Stimulated activated CD4-positive, alpha-beta T cell treated with anti-CD3 and anti-CD28 coated beads, TNF-alpha, amount 100 ng/mL, for 48 hours (primary cell): ENCODE measurements at places on chromosomes 11 and 22.
A peak's percentile ranks its signal among the peaks of the same experiment; 100 is the strongest.

- DNase-seq: no peak
Observed at GRCh38 chr11:491358-491757, 15.7 kb downstream of the RNH1 start.

- DNase-seq: no peak
Observed at GRCh38 chr22:50186181-50186714, 535 bp downstream of the TRABD start.

DNA sequence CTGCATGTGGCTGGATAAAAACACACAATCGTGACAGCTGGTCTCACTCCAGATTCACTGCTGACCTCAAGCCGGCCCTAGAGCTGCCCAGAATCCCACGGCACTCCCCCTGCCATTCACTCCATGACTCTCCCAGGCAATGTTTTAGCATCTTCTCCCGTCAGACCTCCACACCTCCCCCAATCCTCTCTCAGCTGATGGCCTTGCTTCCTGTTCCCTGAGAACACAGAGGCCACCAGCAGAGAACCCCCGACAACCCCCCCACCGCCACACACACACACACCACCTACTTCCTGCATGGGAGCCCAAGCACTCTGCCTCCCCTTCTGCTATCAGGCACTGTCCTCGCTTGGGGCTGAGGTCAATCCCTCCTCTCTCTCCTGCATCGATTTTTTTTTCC lies 9.3 kb downstream of the TNKS1BP1 start:
- no peak for DNase-seq

DNA sequence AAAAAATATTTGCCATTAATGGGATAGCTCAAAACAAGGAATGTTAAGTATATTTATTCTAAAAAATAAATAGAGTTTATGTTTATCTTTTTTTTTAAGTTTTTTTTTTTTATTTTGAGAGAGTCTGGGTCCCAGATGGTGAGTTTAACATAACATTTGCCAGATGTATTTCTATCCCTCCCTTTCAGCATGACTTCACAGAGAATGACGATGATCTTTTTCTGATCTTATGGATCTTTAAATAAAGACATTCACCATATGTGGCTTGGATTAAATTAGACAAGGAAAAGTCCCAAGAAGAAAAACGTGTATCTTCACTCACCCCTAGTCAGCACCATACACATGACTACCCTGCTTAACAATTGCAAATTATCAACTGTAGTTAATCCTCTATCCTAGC lies 839.8 kb upstream of the CNTN5 start:
- DNase-seq: no peak

GRCh38 chr22:48072777-48073176 lies 1310.3 kb downstream of the TBC1D22A start:
- no peak for DNase-seq

GRCh38 chr11:6650104-6650503 lies 5.5 kb downstream of the DCHS1 start:
- DNase-seq: no peak

GRCh38 chr11:84800755-84801346 lies 826.3 kb downstream of the DLG2 start:
- no peak for DNase-seq

DNA sequence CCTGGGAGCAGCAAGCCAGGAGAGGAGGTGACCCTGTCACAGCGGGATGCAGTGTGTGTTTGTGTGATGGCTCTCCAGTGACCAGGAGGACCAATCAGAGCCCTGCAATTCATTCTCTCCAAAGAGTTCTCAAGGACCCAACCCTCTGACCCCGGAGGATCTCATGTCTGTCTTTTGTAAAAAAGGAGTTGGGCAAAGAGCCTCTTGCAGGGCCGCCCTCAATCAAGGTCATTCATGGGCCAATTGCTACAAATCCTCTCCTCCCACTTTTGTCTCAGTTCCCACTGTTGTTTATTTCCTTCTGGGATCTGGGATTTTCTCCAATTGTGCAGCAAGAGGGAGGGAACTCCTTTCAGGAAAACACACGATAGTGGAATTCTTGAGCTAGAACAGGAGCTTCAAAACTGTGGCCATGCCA lies 4.0 kb downstream of the TECTA start:
- no peak for DNase-seq

DNA sequence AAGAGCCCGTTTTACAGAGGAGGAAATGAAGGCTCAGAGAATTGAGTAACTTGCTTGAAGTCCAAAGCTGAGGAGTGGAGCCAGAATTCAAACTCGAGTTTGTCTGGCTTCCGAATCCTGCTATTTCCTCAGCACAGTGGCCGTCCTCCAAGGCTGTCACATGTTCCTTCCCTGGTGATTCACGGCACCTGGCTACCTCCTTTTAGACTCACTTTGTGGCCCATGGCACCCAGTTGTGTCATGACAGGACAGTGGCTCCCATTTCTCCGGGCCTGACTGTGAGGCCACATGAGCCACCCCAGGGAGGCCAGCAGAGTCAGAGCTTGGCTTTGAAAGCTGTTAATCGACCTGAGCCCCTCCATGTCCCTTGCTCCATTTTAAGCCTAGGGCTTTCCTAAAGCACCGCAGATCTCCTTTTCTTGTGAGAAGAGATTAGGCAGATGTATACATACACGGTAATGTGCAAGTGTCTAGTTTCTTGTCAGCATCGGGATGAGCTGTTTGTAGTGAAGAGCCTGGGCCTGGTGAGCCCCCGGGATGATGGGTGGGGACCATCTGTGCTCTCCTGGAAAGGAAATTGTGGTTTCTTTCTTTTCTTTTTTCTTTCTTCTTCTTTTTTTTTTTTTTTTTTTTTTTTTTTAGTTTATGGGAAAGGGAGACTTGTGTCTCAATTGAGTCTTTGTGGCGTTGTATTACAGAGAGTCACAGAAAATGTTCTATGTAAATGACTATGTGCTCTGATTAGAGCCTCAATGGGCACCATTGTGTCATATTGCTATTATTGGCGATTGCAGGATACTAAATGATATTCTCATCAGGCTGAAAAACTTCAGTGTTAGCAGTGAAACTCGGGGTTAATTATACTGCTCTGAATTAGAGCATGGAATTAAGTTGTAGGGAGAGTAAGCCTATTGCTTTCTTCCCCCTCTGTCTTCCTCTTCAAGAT lies 54.8 kb downstream of the PTPRJ start:
- no peak for DNase-seq

DNA sequence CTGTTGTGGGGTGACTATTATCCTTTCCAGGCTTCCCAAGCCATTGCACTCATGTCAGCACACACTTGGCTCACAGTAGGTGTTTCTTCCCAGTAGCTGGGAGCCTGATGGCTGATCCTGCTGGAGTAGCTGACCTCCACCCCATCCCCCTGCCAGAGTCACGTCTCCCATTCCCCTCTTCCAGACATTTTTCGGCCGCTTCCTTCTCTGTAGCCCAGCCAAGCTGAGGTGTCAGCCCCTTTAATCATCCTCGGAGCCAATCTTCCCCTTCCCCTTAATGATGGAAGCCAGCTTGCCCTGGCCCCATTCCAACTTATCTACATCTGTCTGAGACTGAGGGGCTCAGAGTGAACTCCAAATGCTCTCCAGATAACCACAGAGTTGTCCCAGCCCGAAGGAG lies 550.7 kb downstream of the MN1 start:
- no peak for DNase-seq

DNA sequence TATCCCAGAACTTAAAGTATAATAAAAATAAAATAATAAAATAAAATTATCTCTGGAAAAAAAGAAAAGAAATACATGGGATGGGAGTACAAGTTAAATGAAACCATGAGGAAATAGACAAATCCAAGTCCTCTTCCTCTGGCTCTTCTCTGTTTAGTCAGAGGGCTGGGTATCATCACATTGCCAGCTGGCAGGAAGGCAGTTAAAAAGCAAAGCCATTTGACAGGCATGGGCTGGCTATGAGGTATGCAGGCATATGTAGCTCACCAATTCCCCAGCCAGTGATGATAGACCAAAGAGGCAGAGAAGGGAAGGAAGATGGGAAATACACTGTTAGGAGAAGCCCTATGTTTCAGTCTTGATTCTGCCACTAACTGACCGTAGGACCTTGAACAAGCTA lies 6.5 kb downstream of the LYVE1 start:
- no peak for DNase-seq

DNA sequence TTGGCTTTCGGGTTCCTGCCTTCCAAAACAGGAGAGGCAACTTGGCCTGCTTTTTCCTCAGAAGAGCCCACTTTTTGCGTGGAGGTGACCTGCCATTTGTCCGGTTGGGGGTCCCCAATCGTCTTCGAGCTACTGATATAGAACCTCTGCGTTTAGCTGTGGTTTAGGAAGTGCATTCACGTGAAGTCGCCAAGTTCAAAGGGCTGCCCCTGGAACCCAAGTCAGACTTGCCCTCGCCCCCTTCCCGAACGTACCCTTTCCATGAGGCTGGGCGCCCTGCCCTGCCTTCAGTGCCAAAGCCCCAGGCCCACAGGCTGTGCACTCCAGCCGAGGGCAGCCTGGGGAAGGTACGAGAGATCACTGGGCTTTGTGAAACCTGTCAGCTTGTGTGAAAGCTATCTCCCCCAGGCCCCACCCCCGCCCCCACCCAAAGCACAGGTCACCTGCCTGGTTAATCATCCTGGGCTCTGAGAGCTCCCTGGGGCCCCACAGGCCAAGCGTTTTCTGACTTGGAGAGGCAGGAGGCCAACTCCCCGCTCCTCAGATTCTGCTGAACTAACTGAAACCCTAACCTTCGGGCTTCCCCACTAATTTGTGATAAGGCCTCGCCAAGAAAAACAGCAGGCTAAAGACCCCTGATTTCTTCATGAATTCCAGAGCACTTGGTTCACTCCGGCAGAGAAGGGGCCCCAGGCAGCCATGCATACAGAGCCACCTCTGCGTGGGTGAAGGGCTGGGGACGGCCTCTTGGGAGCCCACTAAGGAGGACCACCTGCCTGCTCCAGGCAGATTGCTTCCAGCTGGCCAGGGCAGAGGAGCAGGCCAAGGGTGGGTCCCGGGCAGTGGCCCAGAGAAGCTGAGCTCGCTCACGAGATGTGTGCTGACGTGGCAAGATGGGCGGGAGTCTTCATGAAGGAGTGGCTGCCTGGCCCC lies 25.8 kb upstream of the KCNQ1OT1 start:
- DNase-seq: no peak

DNA sequence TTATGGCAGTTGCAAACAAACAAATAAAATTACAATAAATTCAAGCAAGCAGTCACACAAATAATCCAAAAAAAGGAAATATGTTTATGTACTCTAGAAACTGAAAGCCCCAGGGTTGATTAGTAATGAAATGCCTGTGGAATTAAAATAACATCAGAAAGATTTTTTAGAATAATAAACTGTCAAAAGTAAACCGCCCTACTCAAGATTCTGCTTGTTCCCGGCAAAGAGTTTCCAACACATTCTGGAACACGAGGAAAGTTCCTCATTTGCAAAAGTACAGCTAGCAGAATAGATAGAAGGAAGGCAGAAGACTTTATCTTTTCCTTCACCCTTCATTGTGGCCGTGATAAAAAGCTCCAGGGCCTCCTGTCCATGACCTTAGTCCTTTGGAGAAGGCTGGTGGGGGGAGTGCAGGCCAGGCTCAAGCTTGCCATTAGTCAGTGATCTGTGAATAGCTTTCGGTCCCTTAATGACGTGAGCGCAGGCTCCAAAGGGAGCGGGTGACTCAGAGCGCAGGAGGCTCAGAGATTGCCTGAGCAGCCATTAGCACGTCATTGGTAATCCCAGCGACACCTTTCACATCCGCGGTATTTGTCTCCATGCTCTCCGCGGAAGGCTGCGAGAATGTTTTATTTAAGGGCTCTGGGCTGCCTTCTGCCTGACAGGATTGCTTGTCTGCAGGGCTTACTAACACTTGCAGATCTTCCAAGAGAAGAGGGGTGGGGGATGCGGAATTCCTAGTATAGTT lies 458.3 kb downstream of the METTL15 start:
- DNase-seq: no peak

GRCh38 chr22:27820896-27821866 lies 19.6 kb upstream of the MN1 start:
- no peak for DNase-seq

GRCh38 chr11:11860103-11860979 lies 18.6 kb downstream of the USP47 start:
- no peak for DNase-seq

- no peak for DNase-seq
Observed at GRCh38 chr22:36029406-36029755, 757 bp upstream of the RBFOX2 start.

DNA sequence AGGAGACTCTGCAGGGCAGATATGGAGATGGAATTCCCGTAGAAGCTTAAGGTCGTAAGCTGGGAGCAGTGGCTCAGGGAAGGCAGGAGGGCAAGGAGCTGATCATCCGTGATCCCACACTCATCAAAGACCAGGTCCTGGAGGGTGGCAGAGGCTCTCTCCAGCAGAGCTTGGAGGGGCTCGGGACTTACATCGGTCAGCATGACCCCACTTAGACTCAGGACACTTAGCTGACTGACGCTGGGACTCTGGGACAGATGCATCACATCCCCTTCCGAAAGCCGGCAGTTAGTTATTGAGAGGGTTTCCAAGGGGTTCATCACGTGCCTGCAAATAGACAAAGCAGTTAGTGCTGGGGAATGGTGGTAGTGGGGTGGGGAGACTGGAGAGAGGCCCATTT lies 10.7 kb downstream of the PRAME start:
- DNase-seq: no peak

- no peak for DNase-seq
Observed at GRCh38 chr11:30107899-30108298, 91.1 kb upstream of the KCNA4 start.

DNA sequence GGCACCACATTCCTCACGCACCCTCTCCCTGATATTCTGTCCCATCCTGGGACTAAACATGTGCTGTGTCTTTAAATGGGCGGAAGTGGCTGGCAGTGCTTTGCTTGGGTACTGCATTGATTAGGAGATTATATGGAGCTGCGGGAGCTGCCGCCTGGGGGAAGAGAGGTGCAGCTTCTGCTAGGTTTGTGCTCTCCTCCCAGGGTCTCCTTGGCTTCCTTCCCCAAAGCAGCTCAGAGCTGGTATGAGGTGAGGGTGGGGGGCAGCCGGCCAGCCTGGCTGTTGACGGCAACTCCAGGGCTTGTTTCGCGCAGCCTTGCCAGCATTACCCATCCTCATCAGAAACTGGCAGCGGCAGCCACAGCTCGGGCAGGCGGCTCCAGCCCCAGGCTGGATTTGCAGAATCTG lies 95.4 kb downstream of the GRAMD1B start:
- no peak for DNase-seq

GRCh38 chr22:19970479-19971275 lies 29.1 kb upstream of the TXNRD2 start:
- peak; percentile 71 for DNase-seq

DNA sequence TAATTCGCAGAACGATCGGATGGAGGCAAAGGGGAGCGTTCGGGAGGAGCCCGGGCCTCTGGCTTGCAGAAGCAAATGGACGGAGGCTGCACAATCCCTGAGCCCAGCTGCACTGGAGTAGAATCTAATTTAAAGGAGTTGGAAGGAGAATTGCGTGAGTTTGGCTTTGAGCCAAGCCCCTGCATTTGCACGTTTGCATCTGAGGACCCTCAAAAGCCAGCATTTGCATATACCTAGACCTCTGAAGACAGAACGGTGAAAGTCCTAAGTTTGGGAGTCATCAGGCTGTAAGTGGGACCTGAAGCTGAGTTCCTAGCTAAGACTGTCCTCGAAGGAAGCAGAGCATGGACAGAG lies 15.6 kb downstream of the TP53AIP1 start:
- DNase-seq: no peak

- DNase-seq: no peak
Observed at GRCh38 chr22:39314251-39314971, 5.0 kb downstream of the RPL3 start.

GRCh38 chr11:133041928-133042882 lies 490.1 kb downstream of the OPCML start:
- DNase-seq: no peak

GRCh38 chr22:49424893-49425270 lies 402.8 kb downstream of the BRD1 start:
- DNase-seq: no peak
